ENCODE measurements at places on chromosomes 5 and 9.

DNA sequence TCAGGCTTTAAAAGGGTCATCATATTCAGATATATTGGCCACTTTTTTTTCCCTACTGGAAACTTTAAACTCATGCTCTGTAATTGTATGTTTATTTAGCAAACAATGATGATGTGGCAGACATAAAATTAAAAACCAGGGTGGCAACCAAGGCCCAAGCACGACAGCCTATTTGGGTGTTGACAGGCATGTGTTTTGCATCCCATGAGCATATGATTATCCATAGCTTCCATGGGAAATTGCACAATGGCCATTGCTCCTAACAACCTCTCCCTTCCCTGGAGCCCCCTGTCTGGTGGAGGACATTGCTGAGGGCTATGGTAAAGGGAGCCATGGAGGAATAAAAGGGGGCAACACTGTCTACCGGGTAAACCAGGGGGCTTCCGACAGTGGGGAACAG is 134.7 kb downstream of the GAS1 start:
- DNase-seq, result no peak

GRCh38 chr9:73118286-73118685 is 33.4 kb upstream of the ANXA1 start:
- no peak for DNase-seq

- DNase-seq, result no peak
These were observed 5.7 kb downstream of the BARHL1 start for GRCh38 chr9:132588098-132588497.

GRCh38 chr9:14238079-14238478 is 75.9 kb downstream of the NFIB start:
- no peak for DNase-seq

- DNase-seq, result no peak
These were observed 196.9 kb upstream of the PANK3 start for GRCh38 chr5:168776070-168776469.

DNA sequence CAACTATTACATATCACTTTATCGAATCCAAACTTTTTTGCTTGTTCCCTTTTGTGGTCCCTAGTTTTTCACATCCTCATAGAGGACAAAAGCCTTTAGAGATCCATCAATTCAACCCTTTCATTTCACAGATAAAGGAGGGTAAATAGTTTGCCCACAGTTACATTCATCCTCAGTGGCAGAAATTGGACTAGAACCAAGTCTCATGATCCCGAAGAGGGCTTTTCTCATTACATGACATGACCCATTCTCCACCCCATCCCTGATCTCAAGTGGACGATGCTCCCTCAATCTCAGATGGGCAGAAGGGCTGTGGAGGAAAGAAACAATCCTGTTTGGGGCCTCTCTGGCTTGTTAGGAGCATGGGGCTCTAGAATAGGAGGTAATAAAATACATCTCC is 23.1 kb downstream of the TICAM2 start:
- no peak for DNase-seq

DNA sequence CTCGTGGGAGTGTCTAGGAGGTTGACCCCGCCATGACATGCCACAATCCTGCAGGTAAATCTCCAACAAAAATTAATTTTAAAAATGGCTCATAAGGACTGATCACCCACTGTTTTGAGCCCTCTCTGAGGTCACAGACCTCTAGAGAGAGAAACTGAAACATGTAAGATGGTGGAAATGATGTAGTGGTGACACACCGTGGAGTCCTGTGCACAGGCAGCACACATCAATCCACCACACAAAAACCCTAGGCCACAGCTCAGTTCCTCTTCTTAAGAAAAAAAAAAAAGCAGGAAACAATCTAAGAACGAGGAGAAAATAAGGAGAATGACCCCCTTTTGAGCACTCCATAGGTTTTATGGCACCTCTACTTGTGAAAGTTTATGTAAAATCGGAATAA is 93.8 kb upstream of the FAM120A start:
- no peak for DNase-seq

GRCh38 chr5:15946026-15946425 is 233.6 kb downstream of the MARCHF11 start:
- no peak for DNase-seq

DNA sequence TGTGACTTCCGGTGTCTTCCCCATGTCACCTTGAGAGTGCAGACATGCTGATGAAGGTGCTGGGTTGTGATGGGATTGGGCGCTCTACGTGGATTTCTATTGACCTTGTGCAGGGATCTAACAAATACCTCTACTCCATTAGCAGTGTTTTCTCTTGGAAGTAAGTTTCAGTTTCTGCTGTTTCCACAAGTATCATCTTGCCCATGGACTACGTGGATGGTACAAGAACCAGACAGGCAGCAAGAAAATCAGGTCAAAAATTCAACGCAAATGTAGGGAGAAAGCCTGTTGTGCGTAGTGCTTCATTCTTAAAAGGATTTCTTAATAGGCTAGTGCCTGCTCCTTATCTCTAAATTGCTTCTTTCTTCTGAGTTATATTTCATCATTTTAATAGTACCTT is 60.8 kb downstream of the AOPEP start:
- no peak for DNase-seq

DNA sequence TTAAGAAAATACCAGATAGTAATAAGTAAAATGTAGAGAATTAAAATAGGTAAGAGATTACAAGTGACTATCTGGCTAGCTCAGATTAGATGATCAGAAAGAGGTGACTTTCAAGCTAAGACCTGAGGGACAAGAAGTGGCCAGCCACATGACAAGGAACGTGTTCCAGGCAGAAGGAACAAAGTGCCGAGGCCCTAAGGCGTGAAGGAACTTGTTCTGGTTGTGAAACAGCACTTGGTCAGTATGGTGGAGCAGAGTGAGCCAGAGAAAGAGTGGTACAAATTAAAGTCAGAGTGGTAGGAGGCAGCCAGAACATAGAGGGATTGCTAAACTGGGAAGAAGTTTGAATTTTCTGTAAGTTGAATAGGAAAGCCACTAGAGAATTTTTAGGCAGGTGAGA is 73.6 kb downstream of the ADRB2 start:
- DNase-seq, result no peak

GRCh38 chr9:130323051-130323745 is 57.6 kb downstream of the HMCN2 start:
- DNase-seq, result no peak

DNA sequence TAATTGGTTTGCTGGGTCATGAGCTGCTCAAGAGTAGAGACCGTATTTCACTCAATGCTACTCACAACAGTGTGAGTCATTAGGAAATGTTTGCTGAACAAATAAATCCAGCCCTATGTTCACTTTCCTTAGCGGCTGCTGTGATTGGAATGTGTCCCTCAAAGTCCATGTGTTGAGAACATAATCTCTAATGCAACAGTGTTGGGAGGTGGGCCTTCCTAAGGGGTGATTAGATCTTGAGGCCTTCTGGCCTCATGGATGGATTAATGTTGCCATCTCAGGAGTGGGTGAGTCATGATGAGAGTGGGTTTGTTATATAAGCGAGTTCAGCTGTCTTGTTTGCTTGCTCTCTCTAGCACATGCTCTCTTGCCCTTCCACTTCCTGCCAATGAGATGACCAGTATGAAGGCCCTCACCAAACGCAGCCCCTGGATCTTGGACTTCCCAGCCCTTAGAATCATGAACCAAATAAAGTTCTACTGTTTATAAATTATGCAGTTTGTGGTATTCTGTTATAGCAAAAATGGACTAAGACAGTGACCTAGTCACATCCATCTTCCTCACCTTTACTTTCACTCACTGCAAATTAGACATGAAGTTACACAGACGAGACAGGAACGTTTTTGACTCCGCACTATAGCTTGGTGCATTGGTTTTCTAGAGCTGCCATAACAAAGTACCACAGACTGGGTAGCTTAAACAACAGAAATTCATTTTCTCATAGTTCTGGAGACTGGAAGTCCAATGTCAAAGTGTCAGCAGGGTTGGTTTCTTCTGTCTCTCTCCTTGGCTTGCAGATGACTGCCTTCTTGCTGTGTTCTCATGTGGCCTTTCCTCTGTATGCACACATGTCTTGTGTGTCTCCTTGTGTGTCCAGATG is 50.9 kb upstream of the FAM169A start:
- DNase-seq, result no peak

DNA sequence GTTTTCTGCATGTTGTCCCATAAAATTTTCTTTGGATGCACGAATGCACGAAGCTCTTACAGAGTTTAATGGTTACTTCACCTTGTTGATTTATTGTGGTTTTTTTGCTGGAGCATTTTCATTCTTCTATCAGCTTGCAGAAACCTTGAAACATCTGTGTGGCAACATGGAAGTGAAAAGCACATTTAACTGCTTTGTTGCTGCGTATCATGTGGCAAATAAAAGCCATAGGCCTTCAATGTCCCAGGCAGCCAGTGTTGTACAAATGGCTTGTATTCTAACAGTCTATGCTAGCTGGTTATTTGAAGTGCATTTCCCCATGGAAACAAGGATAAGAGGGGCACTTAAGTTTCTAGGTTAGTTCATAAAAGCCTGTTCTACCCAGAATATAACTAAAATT is 42.5 kb upstream of the RASGRF2 start:
- DNase-seq, result no peak

GRCh38 chr5:22650511-22650910 is 202.6 kb downstream of the CDH12 start:
- DNase-seq, result no peak

DNA sequence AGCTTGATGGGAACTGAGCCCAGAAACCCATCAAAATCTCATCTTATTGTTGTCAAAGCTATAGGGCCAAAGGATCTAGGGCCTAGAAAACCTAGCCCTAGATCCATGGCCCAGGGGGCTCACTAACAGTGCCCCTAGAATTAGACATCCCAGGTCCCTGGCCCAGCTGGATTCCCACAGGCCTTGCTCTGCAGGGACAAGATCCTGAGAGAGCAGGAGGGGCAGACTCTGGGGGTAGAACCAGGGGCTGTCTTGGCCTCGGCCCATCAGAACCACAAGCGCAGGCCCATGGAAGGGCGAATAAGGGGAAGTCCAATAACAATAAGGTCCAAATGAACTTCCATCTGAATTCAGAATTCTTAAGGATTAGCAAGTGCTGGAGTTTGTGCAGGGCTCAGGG is 69.6 kb downstream of the IL6ST start:
- no peak for DNase-seq

- DNase-seq, result no peak
These were observed 52.5 kb downstream of the FGF10 start for GRCh38 chr5:44336708-44337107.

DNA sequence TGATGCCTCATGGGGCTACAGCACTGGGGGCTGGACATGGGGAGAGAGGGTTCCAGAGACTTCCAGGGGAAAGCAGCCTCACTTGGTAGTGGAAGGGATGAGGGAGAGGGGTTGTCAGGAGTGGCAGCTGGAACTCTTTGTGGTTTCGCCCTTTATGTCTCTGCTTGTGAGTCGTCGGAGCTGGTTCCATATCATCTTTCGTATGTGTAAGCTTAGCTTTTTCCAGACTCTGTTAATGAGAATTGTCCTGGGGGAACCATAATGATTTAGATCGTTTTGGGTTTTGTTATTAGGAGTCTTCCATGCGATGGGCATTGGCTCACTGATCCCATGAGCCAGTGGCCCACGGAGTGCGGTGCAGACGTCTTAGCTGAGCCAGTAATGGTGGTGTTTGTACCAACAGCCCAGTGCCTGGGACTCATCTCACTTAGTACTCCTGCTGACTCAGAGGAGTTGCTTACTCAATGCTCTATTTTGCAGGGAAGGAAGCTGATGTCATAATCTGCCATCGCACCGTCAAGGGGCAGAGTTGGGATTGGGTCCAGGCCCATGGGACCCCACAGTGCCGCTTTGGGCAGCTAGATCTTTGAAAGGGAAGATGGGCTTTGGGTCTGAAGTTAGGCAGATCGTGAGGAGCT is 48.5 kb downstream of the NEK6 start:
- no peak for DNase-seq

DNA sequence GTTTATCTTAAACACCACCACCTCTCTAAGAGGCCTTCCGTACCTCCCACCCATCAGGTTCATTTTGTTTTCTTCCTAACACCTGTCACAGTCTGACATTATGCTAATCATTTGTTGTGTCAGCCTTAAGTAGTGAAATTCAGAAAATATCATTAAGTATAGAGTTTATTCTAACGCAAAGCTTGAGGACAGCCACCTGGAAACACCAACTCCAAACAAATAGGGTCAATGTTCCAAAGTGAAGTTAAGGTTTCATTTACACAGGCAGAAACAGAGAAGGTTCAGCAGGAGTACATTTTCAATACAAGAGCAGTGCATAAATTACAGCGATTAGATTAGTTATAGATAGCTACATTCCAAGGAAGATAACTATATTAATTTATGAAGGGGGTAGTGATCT is 1.3 kb upstream of the SMC5 start:
- no peak for DNase-seq

GRCh38 chr5:88452820-88453219 is 184.2 kb upstream of the TMEM161B start:
- no peak for DNase-seq

Data from effector memory CD8-positive, alpha-beta T cell (primary cell).